ENCODE measurements at places on chromosomes 11 and 22. TPM values are rescaled to one million over a fixed set of nuclear protein-coding genes. Genes with fewer than 3 reads are reported as not detected.

The CHORDC1 gene
- 46.4 TPM for total RNA-seq

DNA sequence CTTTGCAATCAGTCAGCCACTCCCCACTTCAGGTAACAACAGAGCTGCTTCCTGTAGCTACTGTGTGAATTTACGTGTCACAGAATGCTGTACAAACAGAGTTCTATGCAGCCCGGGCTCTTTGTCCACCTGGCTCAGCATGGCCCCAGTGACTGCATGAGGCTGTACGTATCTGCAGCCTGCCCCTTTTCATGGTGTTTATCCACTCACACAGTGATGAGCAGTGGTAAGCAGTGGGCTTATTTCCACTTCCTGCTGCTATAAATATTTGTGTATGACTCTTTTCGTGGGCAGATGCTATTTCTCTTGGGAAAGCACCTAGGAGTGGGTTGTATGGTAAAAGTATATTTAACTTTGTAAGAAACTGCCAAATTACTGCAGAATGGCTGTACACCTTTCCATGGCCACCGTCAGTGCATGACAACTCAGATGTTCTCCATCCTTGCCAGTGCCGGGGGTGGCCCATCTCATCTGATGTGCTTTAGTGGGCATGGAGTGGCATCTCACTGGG is 43.3 kb downstream of the MYEOV start:
- no peak for DNase-seq

- no peak for DNase-seq
These were observed 1.3 kb upstream of the SSH3 start for GRCh38 chr11:67301951-67302516.

The ST14 gene
- total RNA-seq: 4.9 TPM

The ELMOD1 gene
- 3.2 TPM for total RNA-seq

The DDX25 gene
- not detected for total RNA-seq

DNA sequence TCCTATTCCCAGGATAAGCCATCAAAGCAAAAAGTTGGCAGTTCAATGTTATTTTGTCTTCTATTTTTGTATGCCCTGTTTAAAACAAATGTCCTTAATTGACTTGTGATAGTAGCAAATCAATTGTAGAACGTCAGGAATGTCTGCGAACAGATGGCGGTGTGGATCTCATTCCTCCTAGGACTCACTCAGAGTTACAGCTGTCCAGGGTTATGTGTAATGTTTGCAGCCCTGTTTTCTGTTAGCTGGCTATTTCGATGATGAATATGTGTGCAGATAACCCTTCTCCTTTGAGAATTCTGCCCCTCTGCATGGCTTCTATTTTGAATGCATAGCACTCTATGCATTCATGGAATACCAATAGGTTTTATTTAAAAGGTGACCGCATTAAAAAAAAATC is 1248.0 kb upstream of the CNTN5 start:
- DNase-seq: no peak

GRCh38 chr22:49406047-49406650 is 421.5 kb downstream of the BRD1 start:
- DNase-seq: no peak

GRCh38 chr11:128575961-128576350 is 11.4 kb downstream of the ETS1 start:
- no peak for DNase-seq

The F2 gene
- not detected for total RNA-seq

The KCTD14 gene
- total RNA-seq: 0.81 TPM

- no peak for DNase-seq
These were observed 13.5 kb downstream of the SREBF2 start for GRCh38 chr22:41846268-41846987.

- DNase-seq: no peak
These were observed 15.2 kb upstream of the GCAT start for GRCh38 chr22:37792494-37792893.

DNA sequence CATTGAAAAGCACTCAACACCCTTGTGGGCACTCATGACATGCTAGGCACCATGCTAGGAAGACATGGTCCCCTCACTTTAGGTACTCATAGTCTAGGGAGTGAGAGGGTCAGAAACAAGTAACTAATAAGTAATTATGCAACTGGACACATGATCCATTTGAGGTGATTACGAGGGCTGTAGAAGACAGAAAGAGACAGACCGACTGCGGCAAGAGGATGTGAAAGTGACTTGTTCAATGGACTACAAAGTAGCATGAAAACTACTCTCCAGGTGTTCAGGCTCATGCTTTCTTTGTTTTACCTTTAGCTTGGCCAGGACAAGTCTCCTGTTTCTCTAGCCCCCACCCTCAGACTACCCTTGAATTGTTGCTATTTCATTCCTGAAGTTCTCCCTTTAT is 310.8 kb upstream of the SORL1-AS1 start:
- no peak for DNase-seq

GRCh38 chr11:94469416-94469815 is 24.2 kb downstream of the MRE11 start:
- no peak for DNase-seq

GRCh38 chr22:45314054-45314721 is 4.5 kb downstream of the FAM118A start:
- DNase-seq: no peak

GRCh38 chr11:25597696-25598095 is 734.2 kb upstream of the ANO3 start:
- DNase-seq: no peak

The GDPD4 gene
- not detected for total RNA-seq

DNA sequence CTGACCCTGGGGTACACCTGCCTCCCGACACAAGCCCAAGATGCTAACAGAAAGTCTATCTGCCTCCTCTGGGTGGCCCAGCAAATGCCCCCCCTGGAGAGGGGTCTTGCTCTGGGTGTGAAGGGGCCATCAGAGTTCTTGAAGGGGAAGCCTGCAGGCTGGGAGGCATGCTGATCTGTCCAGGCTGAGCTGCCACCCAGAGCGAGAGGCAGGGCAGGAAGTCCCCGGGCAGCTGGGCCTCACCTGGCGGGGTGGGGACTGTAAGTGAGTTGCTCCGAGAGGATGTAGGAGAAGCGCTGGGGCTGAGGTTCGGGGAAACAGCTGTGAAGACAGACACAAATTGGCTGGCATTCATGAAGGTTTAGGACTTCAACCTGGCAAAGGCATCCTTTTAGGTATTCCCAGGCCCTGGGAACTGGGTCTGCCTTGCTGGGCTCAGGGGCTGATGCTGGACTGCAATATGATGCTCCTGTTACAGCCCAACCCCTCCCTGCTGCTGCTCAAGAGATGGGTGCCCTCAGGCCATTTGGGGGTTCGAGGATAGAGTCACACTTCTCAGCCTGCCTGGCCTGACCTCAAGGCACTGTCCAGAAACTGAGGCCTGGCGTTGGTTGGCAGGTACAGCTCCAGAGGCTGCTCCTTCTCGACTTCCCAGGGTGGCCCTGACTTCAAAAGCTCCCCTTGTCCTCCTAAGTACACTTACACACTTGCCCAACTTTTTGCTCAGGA is 60.2 kb upstream of the LYVE1 start:
- no peak for DNase-seq

DNA sequence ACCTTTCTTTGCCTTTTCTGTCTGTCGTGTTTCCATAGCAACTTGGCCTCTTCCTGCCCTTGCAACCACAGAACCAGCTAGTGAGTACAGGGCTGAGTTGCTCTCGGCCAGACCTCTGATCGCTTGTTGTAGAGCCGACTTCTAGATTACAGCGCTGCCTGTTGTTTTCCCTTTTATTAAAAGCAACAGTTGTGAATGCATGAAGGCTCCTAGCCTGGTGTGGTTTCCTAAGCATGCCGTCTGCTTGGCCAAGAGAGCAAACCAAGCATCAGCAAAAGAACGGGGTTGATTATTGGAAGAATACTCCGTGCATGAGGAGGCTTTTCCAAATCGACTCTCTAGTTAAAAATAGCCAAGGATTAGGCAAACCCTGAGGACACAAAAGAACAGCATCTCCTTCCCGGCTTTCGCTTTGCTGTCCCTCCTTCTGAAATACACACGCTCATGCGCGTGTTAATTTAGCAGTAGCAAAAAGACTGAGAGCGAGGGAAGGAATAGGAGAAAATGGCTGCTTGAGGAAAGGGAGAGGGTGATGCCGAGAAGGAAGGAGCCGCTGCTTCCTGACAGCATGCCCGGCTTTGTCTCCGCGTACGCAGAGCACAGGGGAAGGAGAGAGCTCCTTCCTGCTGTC is 71.5 kb upstream of the TTC12 start:
- DNase-seq: no peak

The HBB gene
- total RNA-seq: 10.2 TPM

The TRPM5 gene
- total RNA-seq: not detected

DNA sequence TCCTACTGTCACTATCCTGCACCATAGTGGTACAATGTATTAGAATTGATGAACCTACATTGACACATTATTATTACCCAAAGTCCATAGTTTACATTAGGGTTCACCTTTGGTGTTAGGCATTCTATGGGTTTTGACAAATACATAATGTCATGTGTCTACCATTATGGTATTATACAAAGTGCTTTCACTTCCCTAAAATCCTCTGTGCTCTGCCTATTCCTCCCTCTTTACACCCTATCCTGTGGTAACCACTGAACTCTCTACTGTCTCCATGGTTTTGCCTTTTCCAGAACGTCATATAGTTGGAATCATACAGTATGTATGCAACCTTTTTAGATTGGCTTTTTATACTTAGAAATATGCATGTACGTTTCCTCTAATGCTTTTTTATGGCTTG is 51.5 kb downstream of the CCDC15 start:
- no peak for DNase-seq

DNA sequence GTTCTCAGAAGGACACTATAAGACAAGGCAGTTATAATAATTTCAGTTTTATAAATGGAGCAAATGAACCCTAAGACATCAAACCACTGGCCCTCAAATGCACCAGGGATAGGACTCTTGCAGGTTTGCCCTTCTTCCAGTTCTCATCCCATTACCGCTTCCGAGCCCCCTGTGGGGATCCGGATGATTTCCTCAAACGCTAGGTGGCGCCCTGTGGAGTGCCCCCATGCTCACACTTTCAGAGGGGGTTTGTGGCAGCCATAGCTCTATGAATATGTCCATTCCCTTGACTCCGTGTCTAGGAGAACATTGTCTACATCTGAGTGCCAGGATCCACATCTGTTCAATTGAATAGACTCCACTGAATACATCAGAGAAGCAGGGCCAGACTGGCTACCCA is 816.3 kb downstream of the NTM start:
- DNase-seq: no peak

- DNase-seq: no peak
These were observed 44.2 kb upstream of the AMPD3 start for GRCh38 chr11:10410844-10411200.

The PRODH gene
- total RNA-seq: 16.0 TPM

DNA sequence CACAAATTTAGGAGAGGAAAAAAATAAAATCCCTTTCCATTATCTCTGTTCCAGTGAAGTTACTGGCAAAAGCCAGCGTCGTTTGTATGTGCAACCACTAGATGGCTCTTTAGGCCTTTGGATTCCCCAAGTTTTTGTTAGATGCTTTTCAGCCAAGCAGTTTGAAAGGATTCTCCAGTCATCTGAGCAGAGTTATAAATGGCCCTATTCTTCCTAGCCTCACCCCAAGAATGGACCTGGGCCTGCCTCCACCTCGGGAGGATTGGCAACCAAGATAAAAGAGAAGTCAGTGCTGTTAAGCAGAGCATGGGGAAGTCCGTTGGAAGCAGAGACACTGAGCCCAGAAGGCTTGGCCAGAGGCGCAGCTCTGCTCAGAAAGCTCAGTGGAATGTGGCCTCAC is 15.4 kb downstream of the FAM181B start:
- no peak for DNase-seq

- DNase-seq: no peak
These were observed 19.8 kb upstream of the EHF start for GRCh38 chr11:34601085-34601444.

The A4GALT gene
- total RNA-seq: 77.3 TPM

GRCh38 chr11:12189543-12190235 is 79.3 kb downstream of the MICAL2 start:
- no peak for DNase-seq

The DDTL gene
- total RNA-seq: not detected

GRCh38 chr11:117095284-117096161 is 2.7 kb downstream of the SIK3 start:
- DNase-seq: no peak

GRCh38 chr22:44305888-44306287 is 6.9 kb downstream of the SHISAL1 start:
- DNase-seq: no peak

GRCh38 chr11:44746894-44747293 is 20.1 kb downstream of the TSPAN18 start:
- no peak for DNase-seq

GRCh38 chr11:27429761-27430393 is 42.7 kb downstream of the LGR4 start:
- no peak for DNase-seq

DNA sequence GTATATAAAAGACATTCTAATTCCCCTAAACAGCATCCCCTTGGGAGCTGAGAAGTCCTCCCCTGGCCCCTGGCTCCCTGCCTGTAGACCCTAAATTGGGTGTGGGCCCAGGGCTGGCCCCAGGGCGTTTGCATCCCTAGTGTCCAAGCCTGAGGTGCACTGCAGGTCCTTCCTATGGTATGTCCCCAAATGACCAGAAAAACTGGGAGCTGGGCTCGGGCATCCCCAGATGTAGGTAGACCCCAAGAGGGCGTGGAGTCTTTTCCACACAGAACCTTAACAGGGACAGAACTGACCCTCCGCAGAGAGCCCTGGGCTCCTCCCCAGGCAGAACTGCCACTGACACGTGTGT is 782 bp upstream of the OSBPL5 start:
- no peak for DNase-seq

The NAALAD2 gene
- total RNA-seq: 0.68 TPM

The SYT9 gene
- total RNA-seq: not detected

DNA sequence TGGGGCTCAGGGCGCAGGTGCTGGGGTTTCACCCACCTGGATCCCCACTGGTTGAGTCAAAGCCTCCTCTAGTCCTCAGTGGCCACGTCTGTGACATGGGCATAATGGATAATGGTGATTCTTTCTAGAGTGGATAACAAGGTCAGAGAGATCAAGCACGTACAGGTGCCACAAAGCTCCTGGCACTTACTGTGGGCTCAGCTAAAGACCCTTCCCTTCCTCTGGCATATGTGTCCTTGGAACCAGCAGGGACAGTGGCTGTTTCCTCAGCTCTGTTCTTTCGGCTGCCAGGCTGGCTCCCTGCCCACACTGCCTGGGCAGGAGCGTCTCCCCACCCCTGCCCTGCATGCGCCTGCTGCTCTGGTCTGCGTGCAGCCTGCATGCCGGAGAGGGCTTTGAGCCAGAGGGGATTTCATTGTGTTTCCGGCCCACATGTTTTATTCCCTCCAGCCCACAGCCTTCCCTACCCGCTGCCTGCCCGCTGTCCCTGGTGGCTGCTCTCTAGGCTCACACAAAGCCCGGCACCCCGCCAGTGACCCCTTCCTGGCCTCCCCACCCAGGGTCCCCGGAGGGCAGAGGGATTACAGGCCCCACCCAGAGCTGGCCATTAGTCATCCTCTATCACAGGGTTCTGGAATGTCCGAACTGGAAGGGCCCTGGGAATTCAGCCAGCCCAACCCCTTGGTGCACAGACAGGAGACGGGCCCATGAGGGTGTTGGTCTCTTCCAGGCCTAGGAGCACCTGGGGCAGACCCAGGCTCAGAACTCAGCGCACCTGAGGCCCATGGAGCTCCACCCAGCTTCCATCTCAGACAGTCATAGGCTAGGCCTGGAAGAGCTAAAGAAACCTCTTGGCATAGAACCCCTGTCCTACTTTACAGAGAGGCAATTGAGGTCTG is 55.3 kb upstream of the GCAT start:
- DNase-seq: peak; percentile 86

Data from thoracic aorta (tissue), 2 donors.